ENCODE measurements at places on chromosomes 11 and 22.

DNA sequence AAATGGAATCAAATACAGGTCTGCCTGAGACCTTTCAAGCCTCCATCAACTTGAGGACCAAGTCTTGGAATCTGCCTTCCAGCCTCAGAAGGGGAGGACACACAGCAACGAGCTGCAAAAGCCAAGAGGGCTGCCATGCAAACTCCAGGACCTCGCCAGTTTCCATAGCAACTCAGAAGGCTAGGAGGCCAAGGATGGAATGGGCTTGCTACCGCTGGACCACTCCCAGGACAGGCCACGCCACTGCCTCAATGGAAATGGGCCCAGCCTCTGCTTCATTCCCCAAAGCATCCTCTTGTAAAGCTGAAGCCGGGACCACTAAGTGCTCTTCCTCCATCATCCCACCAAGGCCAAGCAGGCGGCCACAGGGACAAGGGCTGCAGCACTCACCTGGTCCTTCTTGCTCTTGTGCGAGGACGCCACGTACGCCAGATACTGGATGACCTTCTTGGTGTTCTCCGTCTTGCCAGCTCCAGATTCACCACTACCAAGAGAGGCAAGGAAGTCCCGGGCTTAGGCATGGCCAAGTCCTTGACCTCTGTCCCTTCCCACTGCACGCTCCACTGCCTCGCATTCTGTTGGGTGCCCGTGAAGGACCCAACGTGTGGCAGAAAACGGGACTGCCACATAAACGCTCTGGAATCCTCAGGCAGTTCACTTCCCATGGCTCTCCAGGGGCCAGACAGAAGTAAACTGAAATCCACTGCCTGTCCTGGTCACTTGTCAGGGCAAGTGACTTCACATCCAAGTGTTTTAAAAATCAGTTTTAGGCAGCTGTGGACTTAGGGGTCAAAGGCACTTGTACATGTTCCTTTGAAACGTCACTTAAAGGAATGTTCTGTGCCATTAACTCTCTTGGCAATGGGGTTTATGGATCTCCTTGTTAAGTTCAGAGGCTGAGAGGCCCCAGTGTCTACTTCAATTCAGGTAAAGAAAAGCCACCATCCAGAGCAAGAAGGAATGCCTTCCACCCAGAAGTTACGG is 61.3 kb downstream of the MYH9 start:
- no peak for DNase-seq

GRCh38 chr11:28343304-28344233 is 235.4 kb downstream of the METTL15 start:
- DNase-seq: no peak

DNA sequence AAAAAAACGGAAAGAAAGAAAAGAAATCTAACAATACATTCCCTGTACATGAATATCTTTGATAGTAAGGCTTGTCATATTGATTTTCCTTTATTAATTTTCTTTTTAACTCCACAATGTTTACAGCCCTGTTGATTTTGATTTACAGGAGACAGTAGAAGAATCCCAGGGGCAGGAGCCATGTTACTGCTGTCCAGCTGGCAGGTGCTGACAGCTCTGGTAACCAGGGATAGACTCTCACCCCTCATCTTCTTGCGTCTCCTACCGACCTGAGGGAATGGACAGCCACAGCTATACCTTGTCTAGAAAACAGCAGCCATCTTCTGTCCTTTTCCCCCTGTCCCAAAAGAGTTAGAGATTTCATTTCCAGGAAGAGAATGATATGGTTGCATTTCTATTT is 37.4 kb downstream of the PRDM10 start:
- DNase-seq: no peak

GRCh38 chr11:27171376-27171958 is 130.9 kb downstream of the BBOX1 start:
- DNase-seq: no peak

- no peak for DNase-seq
These were observed 527.0 kb upstream of the B3GAT1 start for GRCh38 chr11:134939031-134939430.

DNA sequence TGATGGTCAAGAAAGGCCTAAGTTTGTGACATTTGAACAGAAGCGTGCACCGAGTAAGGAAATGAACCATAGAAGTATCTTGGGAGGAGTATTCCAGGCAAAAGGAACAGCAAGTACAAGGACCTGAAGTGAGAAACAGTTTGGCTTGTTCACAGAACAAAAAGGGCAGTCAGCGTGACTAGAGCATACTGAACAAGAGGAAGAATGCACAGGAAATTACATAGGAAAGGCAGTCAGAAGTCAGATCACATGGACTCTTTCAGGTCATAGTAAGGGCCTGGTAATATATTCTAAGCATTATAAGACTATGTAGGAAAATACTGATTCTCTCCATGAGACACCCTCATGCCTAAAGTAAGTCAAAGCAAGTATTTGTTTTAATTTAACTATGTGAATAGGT is 52.3 kb upstream of the GAB2 start:
- DNase-seq: no peak

GRCh38 chr11:15826826-15827225 is 529.5 kb downstream of the SOX6 start:
- DNase-seq: no peak

- no peak for DNase-seq
These were observed 45.3 kb upstream of the SHISAL1 start for GRCh38 chr22:44357966-44358465.

DNA sequence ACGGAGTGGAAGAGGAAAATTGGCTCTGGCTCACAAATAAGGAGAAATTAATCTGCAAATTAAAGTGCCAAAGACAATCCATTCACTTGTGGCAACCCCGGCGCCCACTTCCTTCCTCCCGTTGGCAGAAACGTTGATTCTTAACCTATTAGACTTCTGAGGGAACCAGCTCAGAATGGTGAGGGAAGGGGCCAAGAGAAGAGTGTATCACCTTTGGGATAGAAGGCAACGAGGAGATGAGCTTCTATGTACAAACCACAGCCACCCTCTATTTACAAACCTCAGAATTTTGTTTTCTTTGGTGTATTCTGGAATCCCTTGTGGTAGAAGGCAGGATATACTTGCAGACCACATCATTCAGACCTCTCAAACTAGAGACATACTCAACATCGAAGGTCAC is 1.1 kb downstream of the MB start:
- DNase-seq: no peak

DNA sequence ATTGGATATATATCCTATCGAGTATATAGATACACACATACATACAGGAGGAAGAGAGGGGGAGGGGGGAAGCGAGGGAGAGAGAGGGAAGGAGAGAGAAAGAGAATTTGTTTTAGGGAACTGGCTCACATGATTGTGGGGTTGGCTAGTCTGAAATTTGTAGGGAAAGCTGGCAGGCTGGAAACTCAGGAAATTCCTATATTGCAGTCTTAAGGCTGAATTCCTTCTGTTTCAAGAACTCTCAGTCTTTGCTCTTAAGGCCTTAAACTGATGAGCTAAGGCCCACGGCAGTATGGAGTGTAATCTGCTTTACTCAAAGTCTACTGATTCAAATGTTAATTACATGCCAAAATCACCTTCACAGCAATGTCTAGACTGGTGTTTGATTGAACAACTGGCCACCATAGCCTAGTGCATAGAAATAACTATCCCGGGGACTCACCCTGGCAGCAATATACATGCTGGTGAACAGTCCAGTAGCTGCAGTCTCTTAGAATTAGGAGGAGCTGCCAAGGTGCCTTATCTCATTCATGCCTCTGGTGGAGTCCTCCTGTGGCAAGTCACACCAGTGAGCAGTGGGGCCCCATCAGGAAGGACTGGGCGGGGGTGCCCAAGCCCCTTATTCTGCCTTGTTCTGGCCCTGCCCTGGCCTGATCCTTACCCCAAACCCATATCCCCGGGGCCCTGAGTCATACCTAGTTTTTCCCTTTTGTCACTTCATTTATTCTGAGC is 59.7 kb upstream of the AMPD3 start:
- no peak for DNase-seq

DNA sequence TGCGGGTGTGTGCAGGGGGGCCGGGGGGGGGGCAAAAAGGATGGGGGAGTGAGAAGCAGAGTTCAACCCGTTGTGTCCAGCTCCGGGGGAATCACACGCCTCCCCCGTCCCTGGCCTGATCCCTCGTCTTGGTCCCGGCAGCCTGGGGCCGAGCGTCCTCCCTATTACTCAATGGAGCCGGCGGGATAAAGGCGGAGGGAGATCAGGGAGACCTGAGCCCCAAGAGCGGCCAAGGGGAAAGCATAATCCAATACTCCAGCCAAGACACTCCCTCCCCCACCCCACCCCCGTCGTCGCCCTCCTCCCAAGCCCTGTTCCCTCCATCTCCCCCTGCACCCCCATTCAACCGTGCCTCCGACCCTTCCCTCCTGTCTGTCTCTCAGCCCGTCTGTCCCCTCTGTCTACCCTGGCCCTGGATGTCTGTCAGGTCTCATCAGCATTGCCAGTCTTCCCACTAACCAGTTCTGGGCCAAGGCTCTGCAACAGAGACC is 2.6 kb downstream of the PHOX2A start:
- DNase-seq: no peak

DNA sequence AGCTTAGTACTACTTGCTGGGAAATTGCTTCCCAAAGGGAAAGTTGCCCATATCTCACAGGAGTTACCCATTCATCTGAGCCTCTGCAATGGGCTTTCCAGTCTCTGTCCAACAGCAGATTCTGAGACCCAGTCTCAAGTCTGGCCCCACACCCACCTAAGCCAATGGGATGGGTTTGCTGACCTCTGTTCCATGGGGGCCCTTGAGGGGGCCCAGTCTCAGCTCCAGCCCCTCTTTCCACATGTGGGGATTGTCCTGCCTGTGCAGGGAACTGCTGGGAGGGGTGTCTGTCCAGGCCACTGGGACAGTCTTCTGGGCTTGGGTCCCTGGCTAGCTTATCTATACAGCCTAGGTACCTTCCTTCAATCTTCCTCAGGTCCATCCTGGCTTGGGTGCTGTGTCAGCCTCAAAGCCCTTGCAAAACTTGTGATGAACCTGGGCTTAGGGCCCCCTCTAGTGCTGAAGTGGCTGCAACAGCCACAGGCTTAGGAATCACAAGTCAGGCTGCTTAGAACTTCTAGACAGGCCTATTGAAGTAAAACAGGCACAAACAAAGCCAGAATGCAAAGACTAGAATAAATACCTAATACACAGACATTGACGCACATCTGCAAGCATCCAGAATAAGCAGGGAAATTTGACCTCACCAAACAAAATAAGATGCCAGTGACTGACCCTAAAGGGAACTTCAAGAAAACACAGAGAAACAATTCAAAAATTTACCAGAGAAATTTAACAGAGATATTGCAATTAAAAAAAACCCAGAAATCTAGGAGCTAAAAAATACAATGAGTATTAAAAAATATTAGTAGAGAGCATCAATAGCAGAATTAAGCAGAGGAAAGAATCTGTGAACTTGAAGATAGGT is 11.7 kb upstream of the PATL1 start:
- peak; percentile 13 for DNase-seq

DNA sequence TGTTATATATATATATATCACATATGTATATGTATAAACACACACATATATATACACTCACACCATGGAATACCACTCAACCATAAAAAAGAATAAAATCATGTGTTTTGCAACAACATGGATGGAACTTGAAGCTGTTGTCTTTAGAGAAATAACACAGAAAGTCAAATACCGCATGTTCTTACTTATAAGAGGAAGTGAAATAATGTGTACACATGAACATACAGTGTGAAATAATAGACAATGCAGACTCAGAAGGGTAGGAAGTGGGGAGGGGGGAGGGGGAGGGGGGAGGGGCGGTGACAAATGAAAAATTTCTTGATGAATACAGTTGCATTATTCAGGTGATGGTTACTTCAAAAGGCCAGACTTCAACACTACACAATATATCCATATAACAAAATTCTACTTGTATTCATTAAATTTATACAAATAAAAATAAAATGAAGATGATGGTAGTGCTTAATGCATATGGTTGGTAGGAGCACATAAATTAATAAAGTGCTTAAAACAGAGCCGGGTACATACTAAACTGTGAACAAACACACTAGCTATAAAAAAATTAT is 5.8 kb upstream of the OR5B2 start:
- DNase-seq: no peak

DNA sequence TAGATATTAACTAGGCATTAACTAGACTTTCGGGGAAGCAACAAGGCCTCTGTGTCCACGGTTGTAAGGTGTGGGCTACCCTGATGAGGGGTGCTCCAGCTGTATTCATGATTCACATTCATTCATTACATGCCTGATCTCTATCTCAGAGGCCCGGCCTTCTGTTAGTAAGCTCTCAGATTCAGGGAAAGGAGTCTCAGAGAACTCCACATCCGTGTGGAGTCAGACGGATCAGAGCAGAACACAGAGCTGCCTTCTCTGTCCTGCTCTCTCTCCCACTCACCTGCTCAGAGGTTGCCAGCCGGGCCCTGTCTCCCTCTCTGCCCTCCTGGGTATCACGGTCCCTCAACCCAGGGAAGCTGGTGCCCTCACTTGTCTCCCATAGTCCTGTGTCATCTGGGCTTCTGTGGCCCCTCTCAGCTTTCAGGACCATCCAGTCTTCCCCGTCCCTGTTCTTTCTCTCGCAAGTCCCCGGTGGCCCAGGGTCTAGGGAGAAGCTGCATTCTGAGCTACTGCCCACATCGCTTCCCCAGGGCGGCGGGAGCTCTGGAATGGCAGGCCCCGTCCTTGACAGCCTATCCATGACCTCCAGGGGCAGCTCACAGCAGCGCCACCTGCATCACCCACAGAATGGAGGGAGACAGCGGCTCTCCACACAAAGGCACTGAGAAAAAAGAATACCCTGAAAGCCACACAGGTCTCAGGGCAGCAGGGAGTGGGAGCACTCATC is 4.3 kb downstream of the TP53AIP1 start:
- DNase-seq: no peak

GRCh38 chr11:27166130-27166529 is 125.5 kb downstream of the BBOX1 start:
- no peak for DNase-seq

- DNase-seq: no peak
These were observed 34.4 kb upstream of the LRRC10B start for GRCh38 chr11:61474013-61474643.

- DNase-seq: no peak
These were observed 96.9 kb downstream of the TMEM135 start for GRCh38 chr11:87134524-87135106.

DNA sequence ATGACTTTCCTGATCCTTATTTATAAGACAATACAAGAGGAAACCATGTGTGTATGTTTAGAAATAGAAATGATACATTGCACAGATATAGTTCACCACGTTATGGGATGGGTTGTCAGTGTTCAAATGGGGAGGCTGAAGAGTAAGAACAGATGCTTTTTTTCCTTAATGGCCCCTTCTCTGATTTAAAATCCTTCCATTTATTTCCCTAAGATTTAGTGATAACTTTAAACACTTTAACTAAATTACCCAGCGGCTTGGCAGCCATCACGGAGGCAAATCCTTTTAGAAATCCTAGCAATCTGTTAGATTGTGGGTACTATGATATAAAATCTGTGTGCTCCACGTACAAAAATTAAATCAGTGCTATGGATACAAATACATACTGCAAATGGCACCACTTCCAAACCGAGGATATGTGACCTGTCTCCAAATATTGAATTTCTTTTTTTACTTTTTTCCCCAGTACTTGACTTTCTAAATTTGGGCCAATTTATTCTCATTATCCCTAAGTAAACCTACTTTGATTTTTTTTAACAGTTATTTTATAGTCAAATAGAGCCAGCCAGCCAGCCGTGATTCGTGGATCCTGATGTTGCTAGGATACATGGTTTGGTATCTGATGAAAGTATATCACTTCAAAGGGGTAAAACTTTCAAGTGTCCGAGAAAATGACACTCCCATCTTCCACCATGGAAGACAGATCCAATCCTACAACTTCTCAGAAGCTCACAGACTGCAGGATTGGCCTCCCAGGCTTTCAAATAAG is 46.1 kb downstream of the BDNF start:
- no peak for DNase-seq

All from stimulated activated CD8-positive, alpha-beta memory T cell treated with anti-CD3 and anti-CD28 coated beads, Interleukin-2, amount 100 ng/mL, for 48 hours (primary cell).